Fibroblast of lung (primary cell): ENCODE measurements at places on chromosomes 13 and 19.

DNA sequence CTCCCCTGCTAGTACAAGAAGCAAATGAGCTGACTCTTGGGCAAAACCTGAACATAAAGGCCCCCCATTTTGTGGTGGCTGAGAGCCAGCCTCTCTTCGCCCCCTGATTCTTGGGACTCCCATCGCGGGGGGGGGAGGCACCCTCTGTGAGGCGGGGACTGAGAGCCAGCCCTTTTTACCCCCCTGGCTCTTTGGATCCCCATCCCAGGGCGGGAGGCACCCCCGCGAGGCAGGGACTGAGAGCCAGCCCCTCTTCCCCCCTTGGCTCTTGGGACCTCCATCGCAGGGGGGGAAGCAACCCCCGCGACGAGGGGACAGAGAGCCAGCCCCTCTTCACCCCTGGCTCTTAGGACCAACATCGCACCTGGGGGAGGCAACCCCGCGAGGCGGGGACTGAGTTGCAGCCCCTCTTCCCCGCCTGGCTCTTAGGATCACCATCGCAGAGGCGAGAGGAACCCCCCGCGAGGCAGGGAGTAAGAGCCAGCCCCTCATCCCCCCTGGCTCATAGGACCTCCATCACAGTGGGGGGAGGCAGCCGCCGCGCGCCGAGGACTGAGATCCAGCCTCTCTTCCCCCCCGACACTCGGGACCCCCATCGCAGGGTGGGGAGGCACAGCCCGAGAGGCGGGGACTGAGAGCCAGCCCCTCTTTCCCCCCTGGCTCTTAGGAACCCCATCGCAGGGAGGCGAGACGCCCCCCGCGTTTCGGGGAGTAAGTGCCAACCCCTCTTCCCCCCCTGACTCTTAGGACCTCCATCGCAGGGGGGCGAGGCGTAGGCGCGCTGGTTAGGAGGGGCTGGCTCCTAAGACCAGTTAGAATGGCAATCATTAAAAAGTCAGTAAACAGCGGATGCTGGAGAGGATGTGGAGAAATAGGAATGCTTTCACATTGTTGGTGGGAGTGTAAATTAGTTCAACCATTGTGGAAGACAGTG, 2428.4 kb upstream of the PCDH20 start:
- no peak for DNase-seq

DNA sequence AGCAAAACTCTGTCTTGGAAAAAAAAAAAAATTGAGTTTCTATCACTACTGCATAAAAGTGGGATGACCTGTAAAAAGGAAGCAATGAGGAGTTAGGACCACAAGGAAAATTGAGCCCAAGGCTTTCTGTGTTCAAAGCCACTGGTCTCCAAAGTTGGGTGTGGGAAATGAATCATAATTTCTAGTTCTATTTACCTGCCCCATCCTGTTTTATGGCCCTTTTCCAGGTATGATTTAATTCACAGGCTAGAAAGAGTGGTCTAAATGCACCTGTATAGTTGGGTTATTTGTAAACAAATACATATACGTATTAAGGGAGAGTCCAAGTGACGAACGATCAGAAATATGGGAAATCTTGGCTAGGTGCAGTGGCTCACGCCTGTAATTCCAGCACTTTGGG, 5.9 kb upstream of the DCAF15 start:
- no peak for DNase-seq

DNA sequence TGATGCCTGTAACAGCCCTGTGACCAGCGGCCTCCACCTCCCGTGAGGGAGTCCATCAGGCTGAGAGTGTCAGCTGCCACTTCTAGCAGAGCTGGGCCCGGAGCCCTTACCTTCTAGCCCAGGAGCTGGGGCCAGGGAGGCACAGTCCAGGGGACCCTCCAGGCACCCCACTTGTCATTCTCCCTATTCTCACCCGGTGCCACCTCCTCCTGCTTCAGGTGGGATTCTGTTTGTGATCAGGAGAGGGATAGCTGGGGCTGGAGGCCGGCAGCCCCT, 4.1 kb downstream of the RASA3 start:
- no peak for DNase-seq

- no peak for DNase-seq
Measured at GRCh38 chr19:22427960-22428913, 6.1 kb upstream of the ZNF98 start.

DNA sequence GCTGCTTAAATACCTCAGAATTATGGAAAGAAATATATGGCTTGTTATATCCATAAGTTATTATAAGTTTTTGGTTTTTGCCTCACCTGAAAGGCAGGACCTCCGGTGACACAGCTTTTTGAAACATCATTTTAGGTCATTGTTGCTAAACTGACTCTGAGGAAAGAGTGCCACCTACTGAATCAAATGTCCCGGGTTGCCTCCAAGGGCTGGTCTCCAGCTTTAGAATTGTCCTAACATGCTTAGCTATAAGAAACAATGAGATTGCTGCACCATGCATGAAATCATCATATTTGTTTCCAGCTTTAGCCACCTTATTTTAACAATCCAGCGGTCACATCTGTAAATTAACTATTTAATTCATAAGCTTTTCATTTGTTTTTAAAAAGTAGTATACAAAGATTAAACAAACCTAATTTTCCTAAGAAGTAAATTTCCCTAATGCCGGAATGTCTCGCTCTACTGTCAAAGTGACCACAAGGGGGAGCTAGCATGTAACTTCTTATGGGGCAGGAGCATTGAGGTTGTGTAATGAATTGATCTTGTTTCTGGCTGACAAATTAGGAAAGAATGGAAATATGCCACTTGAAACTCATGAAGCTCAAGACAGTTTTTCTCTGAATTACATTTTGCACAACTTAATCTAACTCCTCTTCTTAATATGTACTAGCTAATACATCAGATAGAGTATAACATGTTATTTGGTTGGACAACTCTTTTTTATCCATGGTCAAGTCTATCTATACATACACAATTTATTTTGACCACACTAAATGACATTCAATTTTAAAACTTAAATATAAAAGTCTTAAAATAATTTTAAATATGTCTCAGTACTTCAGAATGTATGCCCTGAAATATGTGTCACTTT, 6.7 kb upstream of the PCDH17 start:
- peak; percentile 78 for DNase-seq

- DNase-seq = peak; percentile 42
Measured at GRCh38 chr13:64688893-64689677, 2541.1 kb downstream of the PCDH9 start.

DNA sequence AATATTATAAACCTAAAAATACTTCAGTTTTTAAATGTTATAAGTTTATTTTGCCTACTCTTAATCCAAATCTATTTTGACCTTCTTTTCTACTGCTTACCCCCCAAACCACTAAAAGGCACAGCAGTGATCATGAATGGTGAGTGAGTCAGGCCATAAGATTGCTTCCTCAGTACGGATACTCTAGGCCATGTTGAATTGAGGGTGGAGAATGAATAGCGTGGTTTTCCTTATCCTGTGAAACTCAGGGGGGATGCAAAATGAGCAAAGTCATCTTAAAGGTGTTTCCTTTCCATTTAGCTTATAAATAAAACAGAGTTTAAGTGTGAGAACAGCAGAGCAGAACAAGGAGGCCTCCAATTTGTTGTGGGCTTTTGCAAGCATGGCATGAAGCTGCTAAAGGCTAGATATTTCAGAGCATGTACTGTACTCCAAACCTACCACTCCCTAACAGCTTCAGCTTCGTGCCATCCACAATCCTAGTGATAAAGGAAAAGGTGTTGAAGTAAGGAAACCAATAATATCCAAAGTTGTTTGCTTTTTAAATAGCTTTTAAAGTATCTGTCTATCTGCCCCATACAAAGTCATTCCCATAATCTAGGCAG, 25.0 kb downstream of the SERPINE3 start:
- DNase-seq = peak; percentile 90

GRCh38 chr13:63010072-63010658, 1594.5 kb upstream of the PCDH20 start:
- no peak for DNase-seq

GRCh38 chr19:18156268-18156667, 3.3 kb downstream of the PIK3R2 start:
- DNase-seq = no peak

- DNase-seq = peak; percentile 49
Measured at GRCh38 chr13:59476366-59476765, 687.4 kb downstream of the DIAPH3 start.

GRCh38 chr13:73702419-73703071, 431.7 kb downstream of the KLF12 start:
- DNase-seq = peak; percentile 20

- peak; percentile 6 for DNase-seq
Measured at GRCh38 chr19:51398096-51398704, 7.8 kb upstream of the C19orf84 start.
